Endodermal cell (in vitro differentiated cells): ENCODE measurements at places on chromosomes 13 and 19. TPM values are rescaled to one million over a fixed set of nuclear protein-coding genes. Genes with fewer than 3 reads are reported as not detected.

MBD3L2 gene
- total RNA-seq, result not detected in 2 replicates

GRCh38 chr13:50527188-50527587 lies 316.3 kb downstream of the DLEU7 start:
- H3K36me3 ChIP-seq, result no peaks in the 10 kb centered on the region
- no peak overlapping the region for H3K27ac ChIP-seq
- H3K4me1 ChIP-seq, result no peaks in the 10 kb centered on the region
- no peak for DNase-seq
- H3K27me3 ChIP-seq, result no peaks in the 10 kb centered on the region

IZUMO4 gene
- total RNA-seq, result 4.2 and 5.4 TPM in 2 replicates

DNA sequence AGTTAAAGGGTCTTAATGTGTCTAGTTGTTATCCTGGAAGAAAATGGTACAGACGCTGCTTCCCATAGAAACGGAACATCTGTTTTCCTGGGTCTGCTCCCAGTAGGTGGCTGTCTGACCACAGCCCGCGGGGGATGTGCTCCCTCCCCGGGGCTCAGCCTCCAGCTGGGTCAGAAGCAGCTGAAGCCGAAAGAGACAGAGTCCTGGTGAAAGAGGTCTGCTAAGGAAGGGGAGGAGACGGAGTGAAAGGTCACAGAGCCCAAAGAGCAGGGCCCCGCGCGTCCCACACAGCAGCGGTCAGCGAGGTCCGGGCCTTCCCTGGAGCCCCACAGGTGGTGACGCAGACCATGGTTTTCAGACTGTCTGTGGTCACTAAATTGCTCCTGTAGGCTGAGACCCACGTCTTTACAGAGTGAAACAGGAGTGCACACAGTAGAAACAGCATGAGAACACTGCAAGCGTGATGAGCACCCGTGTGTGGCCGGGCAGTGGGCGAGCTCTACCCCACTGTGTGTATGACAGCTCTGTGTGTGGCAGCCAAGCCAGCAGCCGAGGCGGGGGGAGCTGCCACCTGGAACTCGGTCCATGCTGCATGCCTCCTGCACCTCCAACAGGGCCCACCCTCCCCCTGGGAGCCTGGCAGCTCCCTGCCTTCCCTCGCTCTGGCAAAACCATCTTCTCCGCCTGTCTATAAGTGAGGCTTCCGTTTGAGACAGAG lies 52.0 kb upstream of the C13orf46 start:
- peaks cover 10% of the 10 kb centered on the region for H3K4me1 ChIP-seq
- DNase-seq, result no peak
- H3K4me3 ChIP-seq, result no peak overlapping the region
- H3K36me3 ChIP-seq, result no peaks in the 10 kb centered on the region

DNA sequence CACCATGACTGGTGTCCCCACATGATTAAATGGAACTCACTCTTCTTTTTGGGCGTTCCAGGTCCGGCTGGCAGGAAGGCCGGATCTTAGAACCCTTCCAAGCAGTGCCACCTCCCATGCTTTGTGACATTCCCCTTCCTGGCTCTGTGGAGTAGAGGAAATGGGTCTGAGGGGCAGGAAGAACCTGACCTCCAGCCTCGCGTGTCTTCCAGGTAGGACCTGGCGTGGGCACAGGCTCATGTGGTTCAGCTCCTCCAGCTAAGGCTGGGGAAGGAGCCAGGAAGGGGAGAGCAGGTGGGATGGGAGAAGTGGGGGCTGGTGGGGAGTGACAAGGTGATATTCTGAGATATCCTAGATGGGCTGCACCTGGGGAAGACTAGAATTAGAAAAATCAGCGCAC lies 2.1 kb downstream of the TMEM255B start:
- no peak overlapping the region for H3K4me3 ChIP-seq
- no peaks in the 10 kb centered on the region for H3K36me3 ChIP-seq
- H3K27me3 ChIP-seq, result peaks cover 47% of the 10 kb centered on the region
- no peaks in the 10 kb centered on the region for H3K4me1 ChIP-seq

PNMA8B gene
- total RNA-seq, result 5.3 to 5.9 TPM (median 5.8 TPM) in 3 replicates

GRCh38 chr19:41570639-41571112 lies 5.3 kb upstream of the CEACAM21 start:
- H3K4me1 ChIP-seq, result no peaks in the 10 kb centered on the region
- H3K27me3 ChIP-seq, result peaks cover 82% of the 10 kb centered on the region
- H3K36me3 ChIP-seq, result no peaks in the 10 kb centered on the region
- no peak overlapping the region for H3K27ac ChIP-seq

ARHGAP35 gene
- 24.4 to 46.5 TPM (median 41.4 TPM) in 3 replicates for total RNA-seq

GRCh38 chr19:2062770-2063169 lies 11.7 kb upstream of the MKNK2 start:
- H3K27ac ChIP-seq, result no peak overlapping the region
- no peak for DNase-seq
- peaks cover 5% of the 10 kb centered on the region for H3K4me1 ChIP-seq
- H3K4me3 ChIP-seq, result no peak overlapping the region
- H3K36me3 ChIP-seq, result no peaks in the 10 kb centered on the region

GRCh38 chr13:75145927-75146326 lies 336.0 kb downstream of the TBC1D4 start:
- H3K36me3 ChIP-seq, result no peaks in the 10 kb centered on the region
- DNase-seq, result no peak
- H3K4me1 ChIP-seq, result no peaks in the 10 kb centered on the region
- no peak overlapping the region for H3K4me3 ChIP-seq
- H3K27ac ChIP-seq, result no peak overlapping the region
- peaks cover 64% of the 10 kb centered on the region for H3K27me3 ChIP-seq

FXYD3 gene
- not detected in 3 replicates for total RNA-seq

DNA sequence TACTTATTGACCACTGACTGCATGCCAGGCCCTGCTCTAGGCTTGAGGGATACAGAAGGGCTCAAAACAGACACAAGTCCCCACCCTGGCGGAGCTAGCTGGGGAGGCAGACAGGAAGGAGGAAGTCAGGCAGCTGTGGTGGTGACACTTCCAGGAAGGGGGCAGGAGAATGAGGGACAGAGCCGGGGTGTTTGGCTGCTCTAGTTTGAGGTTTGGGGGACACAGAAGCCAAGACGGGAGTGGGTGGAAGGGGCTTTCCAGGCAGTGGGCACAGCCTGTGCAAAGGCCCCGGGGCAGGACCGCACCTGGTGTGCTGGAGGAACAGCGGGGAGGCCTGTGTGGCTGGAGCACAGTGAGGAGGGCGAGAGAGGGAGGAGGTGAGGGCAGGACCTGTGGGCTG lies 4.0 kb downstream of the MRPL54 start:
- no peaks in the 10 kb centered on the region for H3K27me3 ChIP-seq
- H3K36me3 ChIP-seq, result no peaks in the 10 kb centered on the region
- no peak overlapping the region for H3K4me3 ChIP-seq
- H3K27ac ChIP-seq, result no peak overlapping the region
- peak; percentile 32 for DNase-seq
- H3K4me1 ChIP-seq, result no peaks in the 10 kb centered on the region

SIRT6 gene
- 21.4 to 29.1 TPM (median 23.1 TPM) in 3 replicates for total RNA-seq

GRCh38 chr13:98771838-98772611 lies 19.6 kb upstream of the SLC15A1 start:
- no peak for DNase-seq
- H3K36me3 ChIP-seq, result no peaks in the 10 kb centered on the region
- H3K4me3 ChIP-seq, result no peak overlapping the region
- no peak overlapping the region for H3K27ac ChIP-seq
- H3K27me3 ChIP-seq, result peaks cover 5% of the 10 kb centered on the region
- H3K4me1 ChIP-seq, result no peaks in the 10 kb centered on the region

CRX gene
- total RNA-seq, result 0.44 to 10.2 TPM (median 0.74 TPM) in 3 replicates

IQCN gene
- total RNA-seq, result 3.0 to 4.3 TPM (median 3.3 TPM) in 3 replicates

DNA sequence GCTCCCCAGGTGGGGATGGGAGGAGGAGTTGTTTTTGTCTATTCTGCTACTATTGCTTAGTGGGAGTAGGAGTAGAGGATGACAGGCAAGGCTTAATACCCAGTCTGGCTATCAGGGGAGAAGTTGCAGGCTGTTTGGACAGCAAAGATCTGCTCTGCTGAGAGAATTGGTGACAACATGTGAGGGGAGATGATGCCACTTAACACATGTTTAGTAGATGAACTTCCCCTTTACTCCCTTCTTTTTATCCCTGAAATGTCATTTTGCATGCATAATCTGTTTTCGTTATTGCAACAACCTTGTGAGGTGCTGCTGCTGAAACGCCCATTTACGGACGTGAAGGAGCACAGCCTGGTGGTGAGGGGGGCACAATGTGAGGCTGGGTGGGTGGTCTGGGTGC lies 3.0 kb upstream of the CYP4F12 start:
- H3K4me3 ChIP-seq, result no peak overlapping the region
- no peak overlapping the region for H3K27ac ChIP-seq
- DNase-seq, result no peak
- H3K4me1 ChIP-seq, result no peaks in the 10 kb centered on the region

ZNF765 gene
- total RNA-seq, result 27.2 and 30.1 TPM in 2 replicates

- H3K27me3 ChIP-seq, result peaks cover 53% of the 10 kb centered on the region
- peaks cover 16% of the 10 kb centered on the region for H3K4me1 ChIP-seq
- H3K4me3 ChIP-seq, result no peak overlapping the region
- no peak for DNase-seq
- no peak overlapping the region for H3K27ac ChIP-seq
Measured at GRCh38 chr19:13094106-13094504, 8.6 kb downstream of the LYL1 start.

- no peak overlapping the region for H3K4me3 ChIP-seq
- H3K27ac ChIP-seq, result no peak overlapping the region
- H3K27me3 ChIP-seq, result no peaks in the 10 kb centered on the region
- peak; percentile 10 for DNase-seq
- peaks cover 15% of the 10 kb centered on the region for H3K36me3 ChIP-seq
- no peaks in the 10 kb centered on the region for H3K4me1 ChIP-seq
Measured at GRCh38 chr19:58584498-58585441, 11.6 kb upstream of the MZF1 start.
